NCI-H510A (cell line): ENCODE measurements at places on chromosomes 1 and 21.

DNA sequence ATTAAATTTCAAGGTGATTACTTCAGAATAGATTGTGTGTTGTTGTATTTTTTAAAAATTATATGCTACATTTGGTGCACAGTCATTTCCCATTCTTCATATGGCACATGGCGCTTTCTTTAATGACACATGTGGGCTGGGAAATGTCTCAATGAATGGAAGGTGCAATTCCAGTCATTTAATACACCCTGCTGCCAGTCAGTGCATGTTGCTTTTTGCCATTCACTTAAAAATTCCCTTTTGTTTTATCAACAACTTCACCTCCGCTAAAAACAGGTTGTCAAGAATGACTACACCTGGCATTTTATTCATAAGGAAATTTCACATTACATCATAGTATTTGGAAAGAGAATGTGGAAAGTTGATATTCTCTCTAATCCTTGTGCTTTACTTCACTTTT lies 716.4 kb upstream of the ADAMTS5 start:
- no peak for DNase-seq

DNA sequence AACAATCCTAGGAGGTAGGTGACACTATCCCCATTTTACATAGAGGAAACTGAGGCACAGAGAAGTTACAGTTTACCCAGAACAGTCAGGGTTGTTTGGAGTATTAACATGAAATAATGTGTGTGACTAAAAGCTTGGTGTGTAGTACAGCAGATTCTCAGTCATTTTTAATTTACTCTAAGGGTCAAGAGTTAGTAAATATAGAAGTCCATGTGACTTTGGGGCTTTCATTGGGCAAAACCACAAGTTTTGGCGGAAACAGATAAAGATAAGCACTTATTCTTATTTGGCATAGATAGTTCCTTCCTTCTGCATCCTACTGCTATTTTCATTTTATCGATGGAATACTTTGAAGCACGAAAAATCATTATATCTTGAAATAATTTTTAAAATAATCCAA lies 128.5 kb downstream of the DNM3 start:
- no peak for DNase-seq

GRCh38 chr1:162110910-162111309 lies 41.4 kb downstream of the NOS1AP start:
- DNase-seq = no peak

DNA sequence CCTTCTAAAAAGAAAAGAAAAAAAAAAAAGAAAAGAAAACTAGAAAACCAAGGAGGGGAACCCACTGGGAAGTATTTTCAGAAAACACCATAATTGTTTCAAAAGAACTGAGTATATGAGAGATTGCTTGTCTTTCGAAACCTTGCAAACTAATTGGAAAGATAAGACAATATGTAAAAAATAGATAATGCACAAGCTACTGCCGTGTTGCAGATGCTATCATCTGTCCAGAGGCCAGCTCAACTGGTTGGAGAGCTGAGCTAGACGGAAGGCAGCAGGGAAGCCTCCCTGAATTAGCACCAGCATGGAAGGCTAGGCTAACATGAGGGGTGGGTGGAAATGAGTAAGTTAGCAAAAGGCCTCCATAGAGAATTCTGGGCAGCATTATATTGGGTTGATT lies 16.2 kb upstream of the CACHD1 start:
- DNase-seq = no peak

DNA sequence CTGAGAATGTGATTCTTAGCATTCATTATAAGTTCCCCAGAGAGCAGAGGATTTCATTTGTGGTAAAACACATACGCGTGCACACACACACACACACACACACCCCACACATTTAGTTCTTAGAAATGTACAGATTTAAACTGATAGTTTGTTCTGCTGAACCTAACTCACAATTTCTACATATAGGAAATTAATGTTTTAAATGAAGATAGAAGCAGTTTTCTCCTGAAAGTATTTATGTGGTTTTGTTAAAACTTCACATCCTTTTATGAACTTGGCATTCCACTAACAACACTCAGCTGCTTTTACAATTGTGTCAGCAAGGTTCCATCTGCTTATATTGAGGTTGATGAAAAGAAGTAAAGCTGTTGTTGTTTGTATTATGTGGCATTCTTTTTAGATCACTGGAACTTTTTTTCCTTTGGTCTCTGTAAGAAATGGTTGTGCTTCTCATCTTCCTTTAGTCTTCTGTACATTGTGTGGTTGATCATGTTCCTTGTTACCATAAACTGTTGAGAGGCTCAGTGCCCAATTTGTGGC lies 41.6 kb downstream of the AK4 start:
- DNase-seq = no peak

DNA sequence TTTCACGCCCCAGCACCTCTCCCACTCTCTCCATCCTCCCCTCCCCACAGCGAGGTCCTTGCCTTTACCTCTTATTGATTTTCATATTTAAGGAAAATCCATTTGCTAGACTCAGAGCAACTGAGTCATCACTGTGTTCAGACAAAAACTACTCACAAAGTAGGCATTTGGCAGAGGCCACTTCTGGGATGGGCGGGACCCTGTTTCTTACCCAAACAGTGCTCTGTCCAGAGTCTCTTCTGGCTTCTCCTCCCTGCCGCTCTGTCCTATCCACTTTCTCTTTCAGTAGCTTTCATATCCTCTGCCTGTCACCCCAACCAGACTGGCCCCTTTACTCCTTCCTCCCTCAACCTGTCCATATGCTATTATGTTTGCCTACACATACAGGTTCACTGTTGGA lies 2.4 kb upstream of the NAV1 start:
- DNase-seq = no peak

DNA sequence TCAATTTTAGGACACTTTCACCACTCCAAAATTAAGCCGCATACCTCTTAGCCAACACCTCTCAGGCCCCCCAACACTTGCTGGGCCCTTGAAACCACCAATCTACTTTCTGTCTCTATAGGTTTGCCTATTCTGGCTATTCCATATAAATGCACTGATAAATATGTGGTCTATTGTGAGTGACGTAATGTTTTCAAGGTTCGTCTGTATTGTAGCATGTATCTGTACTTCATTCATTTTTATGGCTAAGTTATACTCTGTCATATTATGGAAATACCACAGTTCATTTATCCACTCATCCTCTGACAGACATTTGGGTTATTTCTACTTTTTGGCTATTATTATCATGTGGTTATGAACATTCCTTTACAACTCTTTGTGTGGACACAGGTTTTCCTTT lies 359.9 kb upstream of the ST6GALNAC5 start:
- no peak for DNase-seq

DNA sequence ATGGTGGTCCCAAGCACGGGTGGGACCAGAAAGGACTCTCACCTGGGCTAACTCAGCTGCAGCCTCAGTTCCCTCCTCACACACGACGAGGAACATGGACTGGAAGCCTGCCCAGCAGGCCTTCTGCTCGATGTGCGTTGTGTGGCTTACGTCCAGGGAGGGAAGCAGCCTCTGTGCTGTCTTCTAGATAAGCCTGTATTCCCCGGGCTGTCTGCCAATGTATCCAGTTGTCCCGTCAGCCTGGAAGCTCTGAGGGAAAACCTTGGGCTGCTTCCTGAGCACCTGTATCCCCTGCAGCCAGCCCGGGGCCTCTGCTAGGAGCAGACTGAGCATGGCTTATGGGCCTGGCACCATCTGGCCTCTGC lies 10.5 kb downstream of the PCSK9 start:
- no peak for DNase-seq

- no peak for DNase-seq
Measured at GRCh38 chr1:80731241-80731894, 1069.4 kb upstream of the ADGRL2 start.

GRCh38 chr21:32140151-32140550 lies 138.7 kb downstream of the MIS18A start:
- no peak for DNase-seq

GRCh38 chr1:36599828-36600227 lies 117.1 kb upstream of the CSF3R start:
- no peak for DNase-seq

- DNase-seq = no peak
Measured at GRCh38 chr1:38131024-38131585, 84.5 kb upstream of the POU3F1 start.

- no peak for DNase-seq
Measured at GRCh38 chr1:82062206-82062605, 261.5 kb downstream of the ADGRL2 start.

DNA sequence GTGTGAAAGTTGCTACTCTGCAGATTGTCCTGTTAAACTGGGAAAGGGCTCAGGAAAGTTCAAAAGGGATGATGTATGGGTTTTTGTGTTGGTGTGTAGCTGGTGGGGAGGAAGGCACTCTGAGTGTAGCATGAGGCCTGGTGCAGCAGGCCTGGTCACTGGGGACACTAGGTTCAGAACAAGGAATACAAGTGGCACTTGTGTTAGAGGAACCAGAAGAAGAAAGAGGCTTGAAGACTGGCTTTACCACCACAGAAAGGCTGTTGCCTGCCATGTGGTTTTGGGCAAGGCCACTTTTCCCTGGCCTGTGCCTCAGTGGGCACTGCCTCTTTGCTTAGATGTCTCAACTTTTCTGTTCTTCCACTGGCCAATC lies 122.8 kb downstream of the NOS1AP start:
- no peak for DNase-seq

DNA sequence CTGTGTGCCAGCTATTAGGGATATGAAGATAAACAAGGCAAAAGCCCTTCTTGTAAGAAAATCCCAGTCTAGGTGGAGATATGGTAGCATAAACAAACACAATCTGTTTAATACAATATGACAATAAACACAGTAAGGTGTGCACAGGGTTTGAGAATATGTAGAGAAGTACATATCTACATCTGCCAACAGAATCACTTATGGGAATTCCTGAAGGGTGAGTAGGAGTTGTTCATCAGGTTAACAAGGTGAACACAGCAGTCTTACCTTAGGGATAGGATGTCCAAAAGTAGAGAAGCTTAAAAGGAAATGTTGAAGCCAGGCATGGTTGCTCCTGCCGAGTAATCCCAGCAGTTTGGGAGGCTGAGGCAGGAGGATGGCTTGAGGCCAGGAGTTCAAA lies 57.7 kb upstream of the LRRC7 start:
- no peak for DNase-seq

DNA sequence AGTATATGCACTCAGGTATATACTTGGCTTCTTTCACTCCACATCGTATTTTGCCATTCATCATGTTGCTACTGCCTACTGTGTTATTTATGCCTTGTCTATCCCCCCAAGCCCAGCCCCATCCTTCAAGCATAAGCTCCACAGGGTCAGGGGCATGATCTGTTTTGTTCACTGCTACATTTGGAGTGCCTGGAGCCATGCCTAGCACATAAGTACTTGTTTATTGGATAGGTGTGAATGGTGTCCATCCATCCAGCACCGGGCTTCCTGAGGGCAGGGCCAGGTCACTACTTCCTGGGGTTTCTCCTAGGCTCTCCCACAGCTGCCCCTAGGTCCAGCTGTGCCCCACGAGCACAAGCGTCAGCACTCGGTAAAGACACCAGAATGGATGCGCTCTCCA lies 289.0 kb upstream of the VAMP3 start:
- DNase-seq = no peak
